ENCODE measurements at places on chromosomes 2 and 18.

DNA sequence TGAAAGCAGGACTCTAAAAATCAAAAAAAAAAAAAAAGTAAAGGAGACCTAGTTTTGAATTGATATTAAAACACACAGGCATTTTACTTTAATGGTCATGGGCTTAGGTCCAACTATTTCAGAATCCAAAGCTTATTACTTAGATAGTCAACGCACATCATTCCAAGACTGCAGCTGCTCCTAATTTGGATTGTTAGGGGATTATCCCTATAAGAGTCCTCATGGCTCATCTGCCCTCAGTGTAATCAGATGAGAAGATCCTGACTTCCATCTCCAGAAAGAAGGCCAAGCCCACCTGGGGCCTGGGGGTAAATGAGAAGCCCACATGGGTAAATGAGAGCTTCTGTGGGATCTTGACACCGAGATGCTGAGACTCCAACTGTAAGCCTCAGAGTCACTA lies 424.2 kb downstream of the NRXN1 start:
- no peak for DNase-seq

DNA sequence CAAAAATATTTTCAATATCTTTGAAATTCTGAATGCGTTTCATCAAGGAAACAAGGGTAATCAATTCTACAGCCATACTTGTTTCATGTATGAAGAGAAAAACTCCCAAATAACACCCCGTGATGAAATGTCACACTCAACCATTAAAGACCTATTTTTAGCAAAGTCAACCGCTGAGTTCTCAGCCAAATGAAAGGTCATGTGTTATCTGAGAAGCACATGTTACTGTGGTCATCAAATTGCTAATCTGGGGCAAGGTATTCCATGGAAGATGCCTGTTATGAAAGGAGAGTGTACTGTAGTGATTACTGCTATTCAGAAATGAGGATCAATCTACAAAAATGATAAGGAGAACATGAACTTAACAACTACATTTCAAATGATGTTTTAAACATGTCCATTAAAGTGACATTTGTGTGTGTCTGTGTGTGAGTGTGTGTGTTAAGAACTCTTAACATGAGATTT lies 126.7 kb downstream of the BCL2 start:
- no peak for DNase-seq

- no peak for DNase-seq
Measured at GRCh38 chr2:102672107-102672776, 52.9 kb downstream of the SLC9A2 start.

DNA sequence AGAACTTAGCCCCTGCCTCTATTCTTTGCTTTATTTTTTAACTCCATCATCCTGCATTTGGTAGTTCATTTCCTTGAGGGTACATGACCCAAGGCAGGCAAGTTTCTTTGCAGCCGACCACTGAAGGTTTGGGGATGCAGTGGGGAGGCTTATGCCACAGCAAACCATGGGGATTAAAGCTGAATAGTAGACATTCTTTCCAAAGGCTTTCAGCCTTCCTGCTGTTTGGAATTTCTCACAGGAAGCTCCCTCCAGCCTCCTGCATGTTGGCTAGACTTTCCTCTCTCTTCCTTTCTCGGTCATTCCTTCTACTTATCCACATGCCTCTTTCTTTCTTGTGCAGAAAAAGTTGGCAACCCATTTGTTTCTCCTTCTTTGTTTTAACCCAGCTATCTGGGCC lies 77.3 kb downstream of the SOCS6 start:
- DNase-seq = no peak

DNA sequence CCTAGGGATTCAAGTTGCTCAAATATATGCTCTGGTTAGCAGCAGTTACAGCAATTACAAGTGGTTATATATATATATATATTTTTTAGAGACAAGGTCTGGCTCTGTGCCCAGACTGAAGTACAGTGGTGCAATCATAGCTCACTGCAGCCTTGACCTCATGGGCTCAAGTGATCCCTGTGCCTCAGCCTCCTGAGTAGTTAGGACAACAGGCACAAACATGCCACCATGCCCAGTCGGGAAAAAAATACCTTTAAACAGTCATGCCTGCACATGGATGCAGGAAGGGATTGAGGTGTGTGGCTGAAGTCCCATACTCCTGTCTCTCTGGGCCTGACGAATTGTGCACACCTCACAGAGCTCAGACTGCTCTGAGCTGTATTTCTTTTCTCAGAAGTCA lies 19.6 kb upstream of the DNAH7 start:
- DNase-seq = no peak

GRCh38 chr2:236555481-236555880 lies 14.1 kb upstream of the ACKR3 start:
- DNase-seq = no peak

GRCh38 chr2:76672798-76673197 lies 849.4 kb downstream of the LRRTM4 start:
- DNase-seq = no peak

DNA sequence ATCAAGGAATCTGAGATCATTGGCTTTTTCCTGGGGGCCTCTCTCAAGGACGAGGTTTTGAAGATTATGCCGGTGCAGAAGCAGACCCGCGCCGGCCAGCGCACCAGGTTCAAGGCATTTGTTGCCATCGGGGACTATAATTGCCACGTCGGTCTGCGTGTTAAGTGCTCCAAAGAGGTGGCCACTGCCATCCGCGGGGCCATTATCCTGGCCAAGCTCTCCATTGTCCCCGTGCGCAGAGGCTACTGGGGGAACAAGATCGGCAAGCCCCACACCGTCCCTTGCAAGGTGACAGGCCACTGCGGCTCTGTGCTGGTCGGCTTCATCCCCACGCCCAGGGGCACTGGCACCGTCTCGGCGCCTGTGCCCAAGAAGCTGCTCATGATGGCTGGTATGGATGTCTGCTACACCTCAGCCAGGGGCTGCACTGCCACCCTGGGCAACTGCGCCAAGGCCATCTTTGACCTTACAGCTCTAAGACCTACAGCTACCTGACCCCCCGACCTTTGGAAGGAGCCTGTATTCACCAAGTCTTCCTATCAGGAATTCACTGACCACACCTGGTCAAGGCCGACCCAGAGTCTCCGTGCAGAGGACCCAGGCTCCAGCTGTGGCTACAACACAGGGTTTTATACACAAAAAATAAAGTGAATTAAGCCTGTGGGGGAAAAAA lies 141.8 kb downstream of the SOCS6 start:
- no peak for DNase-seq

- DNase-seq = no peak
Measured at GRCh38 chr2:202043475-202043874, 9.8 kb downstream of the FZD7 start.

GRCh38 chr2:173964565-173965371 lies 405 bp downstream of the SP3 start:
- DNase-seq = peak; percentile 82

GRCh38 chr2:28647682-28648081 lies 103.9 kb upstream of the PPP1CB start:
- no peak for DNase-seq

- no peak for DNase-seq
Measured at GRCh38 chr18:75083761-75084160, 125.2 kb downstream of the PTGR3 start.

GRCh38 chr18:47288741-47289140 lies 37.3 kb upstream of the SKOR2 start:
- no peak for DNase-seq

DNA sequence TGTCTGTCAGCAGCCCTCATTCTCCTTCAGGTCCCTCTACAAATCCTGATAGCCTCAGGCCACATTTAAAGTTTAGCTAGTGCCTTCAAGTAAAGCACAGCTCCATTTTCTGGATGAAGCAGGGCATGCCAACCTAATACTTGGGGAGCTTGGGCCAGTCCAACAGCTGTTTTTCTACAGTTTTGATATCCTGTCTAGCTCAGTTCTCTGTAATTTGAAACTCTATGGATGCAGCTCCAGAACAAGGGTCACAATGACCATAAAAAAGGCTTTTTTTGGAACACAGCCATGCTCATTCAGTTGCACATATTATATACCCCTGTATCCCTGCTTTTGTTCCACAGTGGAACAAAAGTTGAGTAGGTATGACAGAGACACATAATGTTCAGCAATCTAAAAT lies 373.5 kb downstream of the SUCLG1 start:
- DNase-seq = no peak

- DNase-seq = peak; percentile 95
Measured at GRCh38 chr18:6414118-6414722, 491 bp downstream of the L3MBTL4 start.

GRCh38 chr18:79857082-79857671 lies 59.4 kb downstream of the KCNG2 start:
- DNase-seq = no peak

GRCh38 chr2:61534926-61535325 lies 3.2 kb downstream of the XPO1 start:
- no peak for DNase-seq

DNA sequence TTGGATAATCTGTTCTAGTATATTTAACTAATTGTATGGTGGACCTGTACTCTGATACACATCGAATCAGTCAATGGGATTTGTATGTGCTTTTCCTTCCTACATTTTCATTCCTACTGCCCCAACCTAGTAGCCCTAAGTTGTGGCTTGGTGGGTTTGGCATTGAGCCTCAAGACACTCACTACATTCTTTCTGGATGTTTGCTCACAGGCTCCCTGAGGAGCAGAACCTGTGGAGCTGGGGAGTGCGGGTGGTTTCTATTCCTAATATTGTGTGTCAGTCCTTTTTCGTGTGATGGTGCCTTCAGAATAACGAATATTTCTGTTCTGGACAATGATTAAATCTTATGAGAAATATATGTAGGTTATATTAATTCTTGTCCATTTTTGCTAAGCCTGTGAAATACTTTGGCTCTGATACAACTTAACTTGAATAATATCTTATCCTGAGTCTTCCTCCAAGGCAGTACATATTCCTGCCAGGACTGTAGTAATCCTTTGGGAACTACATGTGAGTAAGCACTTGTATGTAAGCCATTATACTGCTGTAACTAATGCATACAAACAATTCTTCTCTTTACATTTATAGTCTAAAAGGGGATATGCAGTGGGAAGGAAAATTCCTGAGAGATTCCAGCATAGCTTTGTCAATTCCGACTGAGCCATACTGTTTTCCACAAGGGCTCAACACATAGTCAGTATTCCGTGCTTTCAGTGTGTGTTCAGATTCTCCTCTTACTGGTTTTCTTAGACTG lies 150.6 kb downstream of the AGPS start:
- no peak for DNase-seq

- no peak for DNase-seq
Measured at GRCh38 chr2:74742471-74742870, 88.4 kb downstream of the SEMA4F start.

DNA sequence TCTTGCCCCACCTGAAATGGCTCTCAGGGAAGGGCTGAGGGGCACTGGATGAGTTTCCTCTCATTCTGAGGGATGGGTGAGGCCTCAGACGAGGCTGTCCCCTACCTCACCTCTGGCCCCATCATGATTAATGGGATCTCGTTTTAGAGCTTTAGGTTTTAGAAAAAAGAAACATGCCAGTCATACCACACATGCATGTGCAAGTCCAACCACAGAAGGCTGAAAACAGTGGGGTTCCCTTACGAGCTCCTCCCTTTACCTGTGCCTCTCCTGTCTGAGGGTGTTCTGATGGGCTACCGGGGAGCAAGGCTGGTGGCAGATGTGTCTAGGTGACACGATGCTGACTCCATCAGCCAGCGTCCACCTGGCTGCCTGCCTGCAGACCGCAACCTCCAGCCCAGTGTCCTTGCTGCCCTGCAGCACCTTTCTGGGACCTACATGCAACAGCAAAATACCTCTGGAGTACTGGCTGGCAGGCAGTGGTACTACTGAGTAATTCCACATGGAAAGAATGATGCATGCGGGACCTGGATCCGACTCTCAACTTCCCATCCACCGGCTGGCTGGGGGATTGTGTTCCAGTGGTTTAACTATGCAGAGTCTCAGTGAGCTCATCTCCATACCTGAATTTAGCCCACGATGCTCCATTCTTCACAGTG lies 9.1 kb upstream of the LYPD6B start:
- no peak for DNase-seq
